ENCODE measurements at places on chromosomes 6 and 20.

DNA sequence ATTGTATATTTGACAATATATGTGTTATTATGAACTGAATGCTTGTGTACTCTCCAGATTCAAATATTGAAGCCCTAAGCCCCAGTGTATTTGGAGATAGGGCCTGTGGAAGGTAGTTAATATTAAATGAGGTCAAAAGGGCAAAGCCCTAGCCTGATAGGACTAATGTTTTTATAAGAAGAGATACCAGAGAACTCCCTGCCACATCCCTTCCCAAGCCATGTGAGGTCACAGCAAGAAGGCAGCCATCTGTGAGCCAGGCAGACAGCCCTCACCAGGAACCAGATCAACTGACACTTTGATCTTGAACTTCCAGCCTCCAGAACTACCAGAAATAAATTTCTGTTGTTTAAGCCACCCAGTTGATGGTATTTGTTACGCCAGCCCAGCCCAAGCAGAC, 36.4 kb upstream of the FBXL4 start:
- H3K4me3 ChIP-seq, result no peak overlapping the region
- no peak for DNase-seq
- H3K4me1 ChIP-seq, result no peaks in the 10 kb centered on the region
- H3K27me3 ChIP-seq, result peaks cover 4% of the 10 kb centered on the region

DNA sequence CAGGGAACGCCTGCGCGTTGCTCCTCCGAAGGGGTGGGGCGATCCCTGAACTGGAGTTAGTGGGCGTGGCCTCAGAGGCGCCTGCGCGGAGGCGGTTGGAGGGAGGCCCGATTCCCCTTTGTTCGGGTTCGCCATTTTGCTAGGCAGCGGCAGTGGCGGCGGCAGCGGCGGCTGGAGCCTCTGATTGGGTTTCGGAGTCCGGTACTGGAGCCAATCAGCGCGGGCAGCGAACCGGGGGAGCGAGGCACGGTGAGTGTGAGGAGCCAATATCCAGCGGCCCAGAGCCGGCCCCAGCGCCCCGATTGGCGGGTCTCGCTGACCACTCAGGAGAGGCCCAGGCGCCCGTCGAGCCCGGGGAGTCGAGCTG, at the start of gene NFYA:
TSS of gene NFYA (plus strand) at position 139 of the 367 bp plus-strand sequence. CDS start 6,116 bp downstream, outside the sequence.
- peak within 1 kb of the TSS; percentile 94 for H3K4me3 ChIP-seq
- peak within 1 kb of the TSS; percentile 98 for H3K27ac ChIP-seq
- peaks cover 44% of the 10 kb centered on the region for H3K4me1 ChIP-seq
- DNase-seq, result no peak
- no peaks in the 10 kb centered on the region for H3K27me3 ChIP-seq
- H3K36me3 ChIP-seq, result no peaks in the 10 kb centered on the region

- H3K36me3 ChIP-seq, result no peaks in the 10 kb centered on the region
- no peak overlapping the region for H3K4me3 ChIP-seq
- H3K27me3 ChIP-seq, result no peaks in the 10 kb centered on the region
These were observed 3.1 kb downstream of the DNAAF9 start for GRCh38 chr20:3404402-3404801.

DNA sequence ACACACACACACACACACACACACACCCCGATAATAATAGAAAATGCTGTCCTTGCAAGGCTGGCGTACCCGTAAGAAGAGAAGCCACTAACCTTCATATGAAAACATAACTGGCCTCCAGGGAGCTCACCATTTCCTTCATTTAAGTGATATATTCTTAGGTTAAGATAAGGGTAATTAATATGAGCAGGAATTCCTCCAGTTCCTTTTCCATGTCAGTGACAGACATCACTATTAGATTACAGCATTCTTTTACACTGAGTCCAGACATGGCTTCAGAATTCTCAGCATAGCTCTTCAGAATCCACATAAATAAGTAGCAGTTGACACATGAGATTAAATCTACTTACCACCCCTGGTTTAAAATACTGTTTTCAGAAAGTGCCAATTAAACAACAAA, 121.9 kb downstream of the SIM1 start:
- no peaks in the 10 kb centered on the region for H3K27me3 ChIP-seq
- H3K4me3 ChIP-seq, result no peak overlapping the region
- no peak for DNase-seq
- H3K4me1 ChIP-seq, result peaks cover 17% of the 10 kb centered on the region
- no peak overlapping the region for H3K27ac ChIP-seq

DNA sequence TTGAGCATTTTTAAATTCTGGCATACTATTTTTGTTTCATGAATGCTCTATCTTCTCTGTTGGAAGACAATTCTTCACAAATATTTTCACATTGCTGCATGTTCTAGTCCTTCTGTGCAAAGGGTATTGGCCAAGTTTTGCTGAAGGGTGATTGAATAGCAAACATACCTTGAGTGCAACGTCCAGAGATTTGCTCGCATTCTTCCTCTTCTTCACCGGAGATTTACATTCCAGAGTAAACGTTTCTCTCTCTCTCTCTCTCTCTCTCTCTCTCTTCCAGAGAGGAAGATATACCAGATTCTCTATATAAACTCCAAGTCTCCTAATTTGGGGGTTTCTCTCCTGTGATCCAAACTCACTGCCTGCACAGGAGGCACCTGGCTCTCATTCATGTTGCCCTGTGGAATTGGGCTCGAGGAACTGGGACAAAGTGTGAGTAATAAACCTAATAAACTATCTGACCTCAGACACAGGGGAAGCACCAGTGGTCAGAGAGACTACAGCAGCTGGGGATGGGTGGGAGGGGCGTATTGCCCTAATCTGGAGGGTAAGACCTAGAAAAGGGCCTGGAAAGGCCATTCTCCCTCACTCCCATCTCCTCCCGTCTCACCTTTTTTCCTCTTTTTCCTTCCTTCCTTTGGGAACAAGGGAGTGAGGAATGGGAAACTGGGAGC, 1.1 kb upstream of the TREML1 start:
- peaks cover 4% of the 10 kb centered on the region for H3K27me3 ChIP-seq
- DNase-seq, result no peak
- H3K4me3 ChIP-seq, result no peak overlapping the region

DNA sequence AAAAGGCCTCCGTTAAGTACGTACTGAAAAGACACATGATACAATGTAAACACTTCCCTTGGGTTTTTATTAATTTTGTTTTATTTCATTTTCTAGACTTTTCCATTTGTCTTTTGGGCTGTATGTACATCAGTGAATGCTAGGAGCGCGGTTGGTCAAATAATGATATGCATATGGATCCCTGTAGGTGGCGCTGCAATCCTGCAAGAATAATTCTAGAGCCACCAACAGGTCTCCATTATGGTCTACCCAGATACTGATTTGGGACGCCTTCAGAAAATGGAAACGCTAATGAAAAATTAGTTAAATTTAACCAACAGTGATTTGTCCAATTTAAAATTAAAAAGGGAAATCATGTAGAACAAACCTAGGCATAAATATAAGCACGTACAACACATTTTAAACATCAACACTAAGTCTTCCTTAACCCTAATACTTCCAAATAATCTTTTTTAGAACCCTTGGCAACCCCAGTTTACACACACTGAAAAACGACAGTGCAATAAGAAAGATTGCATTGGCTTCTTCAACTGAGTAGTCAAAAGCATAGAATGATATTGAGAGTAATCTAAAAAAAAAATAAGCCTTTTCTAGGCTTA, 433.5 kb downstream of the RFPL4B start:
- no peaks in the 10 kb centered on the region for H3K36me3 ChIP-seq
- peaks cover 15% of the 10 kb centered on the region for H3K4me1 ChIP-seq
- H3K4me3 ChIP-seq, result peak overlapping the region; percentile 17
- H3K27me3 ChIP-seq, result no peaks in the 10 kb centered on the region
- DNase-seq, result peak; percentile 78
- no peak overlapping the region for H3K27ac ChIP-seq

DNA sequence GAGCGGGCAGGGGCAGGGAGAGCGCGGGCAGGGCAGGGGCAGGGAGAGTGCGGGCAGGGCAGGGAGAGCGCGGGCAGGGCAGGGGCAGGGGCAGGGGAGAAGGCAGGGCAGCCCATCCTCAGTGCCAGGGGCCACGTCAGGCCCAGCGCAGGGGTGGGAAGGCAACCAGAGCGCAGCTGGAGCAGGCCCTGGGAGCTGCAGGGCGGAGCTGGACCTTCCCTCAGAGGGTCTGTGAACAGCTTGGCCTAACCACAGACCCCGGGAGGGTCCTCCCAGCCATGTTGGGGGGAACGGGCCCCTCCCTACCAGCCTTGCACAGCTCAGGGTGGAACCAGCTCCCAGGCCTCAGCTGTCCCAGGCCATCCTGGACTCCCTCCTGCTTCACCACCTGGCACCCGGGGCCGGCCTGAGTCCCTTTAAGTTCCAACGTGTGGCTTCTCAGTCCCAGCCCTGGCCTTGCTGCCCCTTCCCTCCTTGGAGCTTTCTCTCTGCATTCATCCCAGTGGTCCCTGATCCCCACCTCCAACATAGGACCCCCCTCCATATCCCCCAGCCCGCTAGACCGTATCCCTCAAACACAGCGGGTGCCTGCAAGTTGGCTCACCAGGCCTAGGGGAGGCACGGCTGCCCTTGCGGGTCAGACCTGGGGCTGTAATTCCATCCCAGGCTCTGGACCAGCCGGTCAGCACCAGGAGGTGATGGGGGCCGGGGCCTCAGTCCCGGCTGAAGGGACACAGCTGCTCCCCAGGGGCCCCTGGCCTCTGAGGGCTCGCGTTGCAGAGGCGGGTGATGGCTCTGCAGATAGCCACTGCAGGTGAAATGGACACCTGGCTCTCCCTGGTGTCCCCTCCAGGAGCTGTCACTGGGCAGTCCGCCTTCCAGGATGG, 5.6 kb upstream of the ZBTB46 start:
- peak overlapping the region; percentile 34 for H3K27ac ChIP-seq
- H3K4me3 ChIP-seq, result no peak overlapping the region
- no peak for DNase-seq
- no peaks in the 10 kb centered on the region for H3K36me3 ChIP-seq

DNA sequence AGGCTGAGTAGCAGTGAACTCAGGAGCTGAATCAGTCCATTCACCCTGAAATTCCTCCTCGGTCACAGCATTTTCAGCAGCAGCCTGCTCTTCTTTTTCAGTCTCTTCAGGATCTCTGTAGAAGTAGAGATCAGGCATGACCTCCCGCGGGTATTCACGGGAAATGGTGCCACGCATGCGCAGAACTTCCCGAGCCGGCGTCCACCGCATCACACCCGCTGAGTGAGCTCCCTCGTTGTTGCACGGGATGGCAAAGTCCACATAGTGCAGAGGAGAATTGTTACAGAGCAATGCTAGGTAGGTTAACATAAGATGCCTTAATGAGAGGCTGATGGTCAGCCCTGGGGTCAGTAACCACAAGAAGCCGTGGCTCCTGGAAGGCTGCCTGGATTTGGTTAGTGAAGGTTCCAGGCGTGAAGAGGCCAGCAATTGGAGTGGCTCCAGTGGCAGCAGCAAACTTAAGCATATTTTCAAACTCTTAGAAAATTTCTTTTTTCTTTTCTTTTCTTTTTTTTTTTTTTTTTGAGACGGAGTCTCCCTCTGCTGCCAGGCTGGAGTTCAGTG, 113.5 kb upstream of the HDAC2 start:
- no peak for DNase-seq
- no peaks in the 10 kb centered on the region for H3K36me3 ChIP-seq

DNA sequence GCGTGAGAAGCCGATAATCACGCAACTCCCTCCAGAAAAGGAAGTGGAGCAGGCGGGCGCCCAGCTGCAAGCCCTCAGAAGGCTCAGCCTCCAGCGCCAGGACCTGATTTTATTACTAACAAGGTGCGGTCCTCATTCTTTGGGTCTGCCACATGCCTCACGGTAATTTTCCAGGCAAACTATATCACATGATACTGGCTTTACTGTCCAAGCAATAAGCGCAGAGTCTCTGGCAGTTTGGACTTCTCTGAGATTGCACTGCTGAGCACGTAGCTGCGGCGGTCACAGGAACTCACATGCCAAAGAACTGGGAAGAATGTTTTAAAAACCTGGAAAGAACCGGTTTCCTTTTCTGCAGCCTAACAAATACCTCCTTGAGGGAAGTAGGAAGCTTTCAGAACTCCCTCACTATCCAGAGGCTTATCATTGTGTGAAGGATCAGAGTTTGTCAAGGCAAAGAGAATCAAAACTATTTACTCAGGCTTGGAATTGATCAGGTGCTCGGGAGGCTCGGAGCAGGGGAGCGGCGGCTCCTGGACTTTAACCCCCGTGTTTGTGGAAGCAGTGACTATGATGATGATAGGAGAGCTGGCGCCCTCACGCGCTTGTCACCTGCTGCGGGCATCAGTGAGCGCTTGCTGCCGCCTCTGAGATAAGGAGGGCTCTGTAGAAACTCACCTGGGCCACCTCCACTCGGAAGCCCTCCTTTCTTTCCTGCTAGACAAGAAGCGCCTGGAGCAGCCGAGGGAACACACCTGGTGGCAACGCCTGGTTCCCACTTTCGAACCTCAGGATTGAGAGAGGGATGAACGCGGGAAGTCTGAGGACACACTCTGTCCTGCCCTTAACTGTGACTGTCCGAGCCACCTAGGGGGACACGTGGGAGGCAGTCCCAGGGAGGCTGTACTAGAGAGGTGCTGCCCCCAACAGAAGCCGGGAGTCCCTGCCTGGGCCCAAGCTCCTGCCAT, 27.2 kb upstream of the SYNJ2 start:
- no peak overlapping the region for H3K4me3 ChIP-seq
- no peak for DNase-seq
- H3K27me3 ChIP-seq, result no peaks in the 10 kb centered on the region
- no peaks in the 10 kb centered on the region for H3K4me1 ChIP-seq

GRCh38 chr6:89378628-89379027, 26.1 kb upstream of the UBE2J1 start:
- H3K27me3 ChIP-seq, result no peaks in the 10 kb centered on the region
- no peak overlapping the region for H3K27ac ChIP-seq
- no peak for DNase-seq
- peaks cover 6% of the 10 kb centered on the region for H3K4me1 ChIP-seq
